RCC 7860 (cell line): ENCODE measurements at places on chromosomes 4 and X.

GRCh38 chr4:94827481-94828110, 69.8 kb downstream of the BMPR1B start:
- DNase-seq, result peak; percentile 79

DNA sequence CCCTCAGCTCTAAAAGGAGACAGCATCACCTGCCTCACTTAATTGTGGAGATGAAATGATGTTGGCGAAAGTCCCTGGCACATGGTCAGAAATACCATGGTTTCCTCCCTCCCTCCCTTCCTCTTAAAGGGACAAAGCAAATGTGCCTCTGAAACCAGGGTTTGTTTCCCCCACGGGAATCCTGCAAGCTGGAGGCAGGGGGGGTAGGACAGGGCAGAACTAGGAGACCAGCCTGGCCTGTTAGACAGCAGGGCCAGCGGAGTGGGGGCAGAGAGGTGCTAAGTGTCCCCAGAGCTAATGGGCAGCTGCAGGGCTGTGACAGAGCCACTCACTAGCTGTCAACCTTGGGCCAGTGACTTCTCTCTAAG, 5.7 kb downstream of the RTL5 start:
- DNase-seq, result no peak

- no peak for DNase-seq
These were observed 120.3 kb downstream of the MAD2L1 start for GRCh38 chr4:119946359-119946758.

DNA sequence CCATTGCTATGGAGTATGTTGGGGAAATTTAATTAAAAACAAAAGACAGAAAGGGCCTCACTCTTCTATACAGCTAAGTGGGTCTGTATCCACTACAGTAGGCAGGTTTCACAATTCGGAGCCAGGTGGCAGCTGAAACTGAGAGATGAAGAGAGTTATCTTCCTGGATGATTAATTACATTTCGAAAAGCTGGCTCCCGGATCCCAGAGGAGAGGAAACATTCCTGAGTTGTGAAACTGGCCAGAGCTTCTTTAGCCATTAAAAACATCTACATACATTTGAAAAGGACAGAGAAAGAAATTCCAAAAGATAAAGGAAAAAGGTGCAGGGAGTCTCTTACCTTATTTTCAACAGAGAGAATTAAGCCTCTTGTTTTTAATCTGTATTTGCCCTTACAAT, 15.5 kb upstream of the PDZD4 start:
- no peak for DNase-seq

DNA sequence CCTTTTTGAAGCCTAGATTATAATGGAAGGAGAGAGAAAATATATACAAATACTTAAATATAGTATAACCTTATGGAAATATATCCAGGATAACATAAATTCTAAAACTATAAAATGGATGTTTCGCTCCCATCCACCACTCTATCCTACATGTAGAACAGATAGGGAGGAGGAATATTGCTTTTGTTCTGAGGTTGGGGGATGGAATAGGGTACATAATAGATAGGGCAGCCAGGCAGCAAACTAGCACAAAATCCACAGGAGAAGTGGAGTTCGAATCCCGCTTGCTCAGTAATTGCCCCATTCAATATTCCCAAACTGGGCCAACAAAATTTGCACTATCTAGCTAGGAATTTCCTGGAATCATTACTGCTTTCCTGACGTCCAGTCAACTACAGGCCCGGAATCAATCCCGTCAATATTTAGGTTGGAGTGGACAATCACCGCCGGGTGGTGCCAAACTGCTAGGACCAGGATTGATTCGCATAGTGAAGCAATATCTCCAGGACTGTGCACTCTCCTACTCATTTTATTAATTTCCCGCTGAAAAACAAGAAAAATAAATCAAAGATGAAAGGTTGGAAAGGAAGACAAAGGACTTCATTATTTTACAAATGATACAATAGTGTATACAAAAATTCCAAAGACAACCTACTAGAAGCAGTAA, 40.4 kb upstream of the PAPSS1 start:
- DNase-seq, result no peak

- no peak for DNase-seq
These were observed 49.6 kb downstream of the PRPS1 start for GRCh38 chrX:107677909-107678308.

DNA sequence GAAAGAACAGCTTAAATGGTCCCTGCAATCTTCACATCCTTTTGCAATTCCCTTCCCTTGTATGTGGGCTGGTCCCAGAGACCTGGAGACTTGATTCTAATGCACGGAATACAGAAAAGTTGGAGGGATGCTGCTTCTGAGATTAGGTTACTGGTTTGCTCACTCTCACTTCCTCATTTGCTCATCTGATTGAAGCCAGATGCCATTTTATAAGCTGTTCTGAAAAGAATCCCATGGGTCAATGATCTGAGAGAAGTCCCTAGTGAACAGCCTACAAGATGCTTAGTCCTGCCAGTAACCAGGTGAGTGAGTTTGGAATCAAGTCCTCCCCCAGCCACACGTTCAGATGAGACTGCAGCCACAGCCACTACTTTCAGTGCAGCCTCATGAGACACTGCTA, 35.9 kb downstream of the MAGEA1 start:
- no peak for DNase-seq
